Retinal pigment epithelial cell (primary cell): ENCODE measurements at places on chromosomes 11 and 22.

- DNase-seq = no peak
Measured at GRCh38 chr11:115300660-115301428, 203.4 kb downstream of the CADM1 start.

DNA sequence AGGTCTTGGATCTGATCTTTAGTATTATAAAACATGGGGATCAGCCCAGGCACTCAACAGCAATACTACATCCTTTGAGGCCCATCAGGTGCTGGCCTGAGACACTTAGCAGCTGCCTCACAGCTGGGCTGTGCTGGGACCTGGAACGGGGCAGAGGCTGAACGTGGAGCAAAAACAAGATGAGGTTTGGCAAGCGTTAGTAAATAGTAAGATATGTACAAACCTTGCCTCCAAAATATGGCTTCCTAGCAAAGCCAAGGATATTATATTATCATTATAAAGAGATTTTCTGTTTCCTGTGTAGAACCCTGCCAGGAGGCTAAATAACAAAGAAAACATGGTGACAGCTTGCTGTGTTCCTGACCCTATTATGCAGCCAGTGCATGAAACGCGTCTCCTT lies 60.0 kb upstream of the SPON1 start:
- DNase-seq = no peak

DNA sequence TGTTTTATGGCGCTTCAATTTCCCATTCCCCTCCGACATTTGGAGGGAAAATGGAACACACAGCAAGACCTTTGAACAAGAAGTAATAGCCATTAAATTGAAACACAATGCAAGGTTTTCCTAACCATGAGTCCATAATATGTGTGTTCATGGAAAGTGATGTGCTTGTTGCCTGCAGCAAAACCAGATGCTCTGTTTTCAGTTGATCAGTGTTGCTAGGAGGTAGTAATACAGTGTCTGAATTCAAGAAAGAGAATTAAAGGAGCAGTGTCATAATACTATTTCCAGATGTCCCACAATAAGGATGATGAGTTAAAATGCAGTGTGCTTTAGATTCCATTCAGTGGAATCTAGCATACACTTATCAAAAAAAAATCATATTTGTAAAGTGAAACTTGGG lies 637.4 kb upstream of the API5 start:
- DNase-seq = no peak

GRCh38 chr11:47175746-47176327 lies 842 bp downstream of the ARFGAP2 start:
- DNase-seq = no peak

- DNase-seq = no peak
Measured at GRCh38 chr11:73315293-73316020, 7.4 kb downstream of the ARHGEF17 start.

DNA sequence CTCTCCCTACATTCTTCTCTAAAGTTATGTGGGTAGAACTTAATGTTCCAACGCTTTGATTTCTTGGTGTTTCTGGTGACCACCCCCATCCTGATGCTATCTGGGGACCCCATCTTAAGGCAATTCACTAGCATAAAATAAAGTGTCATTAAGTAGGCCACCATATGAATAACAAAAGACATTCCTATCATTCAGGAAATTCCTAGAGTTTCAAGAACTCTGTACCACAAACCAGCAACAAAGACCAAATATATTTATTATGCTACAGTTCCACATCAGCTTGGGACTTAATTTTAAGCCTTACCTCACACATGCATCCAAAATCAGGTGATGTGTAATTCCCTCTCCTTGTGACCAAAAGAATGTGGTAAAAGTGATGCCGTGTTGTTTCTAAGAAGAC lies 254.6 kb upstream of the LRRC4C start:
- no peak for DNase-seq

DNA sequence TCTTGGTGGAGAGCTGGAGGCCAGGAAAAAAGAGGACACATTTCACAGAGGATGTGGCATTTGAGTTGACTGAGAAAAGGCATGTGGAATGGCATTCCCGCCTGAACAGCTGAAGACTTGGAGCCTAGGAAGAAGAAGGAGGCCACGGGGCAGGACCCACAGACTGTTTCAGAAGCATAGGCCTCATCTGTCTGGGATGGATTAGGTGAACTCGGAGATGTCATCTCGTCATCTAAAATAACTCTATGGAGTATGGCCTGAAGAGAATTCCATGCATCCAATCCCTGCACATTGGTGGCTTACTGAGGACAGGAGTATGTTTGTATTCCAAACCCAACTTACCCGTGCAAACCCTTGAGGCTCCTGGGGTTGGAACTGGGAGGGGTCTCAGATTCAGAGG lies 16.4 kb downstream of the SPATA19 start:
- DNase-seq = no peak

- no peak for DNase-seq
Measured at GRCh38 chr11:111776398-111777093, 10.4 kb upstream of the PPP2R1B start.

GRCh38 chr11:19829109-19829837 lies 116.6 kb downstream of the NAV2 start:
- no peak for DNase-seq

DNA sequence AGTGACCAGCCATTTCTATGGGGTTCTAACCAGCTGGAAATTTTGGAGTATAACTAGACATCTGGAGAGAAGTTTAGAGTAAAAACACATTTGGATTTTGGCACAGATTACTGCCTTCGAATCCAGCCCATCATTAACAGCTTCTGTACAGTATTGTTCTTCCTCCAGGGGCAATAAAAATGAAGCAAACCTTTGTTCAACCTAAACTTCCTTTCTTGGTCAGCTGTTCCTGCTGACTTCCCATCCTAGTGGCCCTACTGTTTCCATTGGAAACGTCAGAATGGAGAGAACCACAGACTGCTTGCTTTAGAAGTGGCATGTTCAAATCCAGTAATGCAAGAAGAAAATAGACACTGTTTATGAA lies 203.7 kb upstream of the MTMR2 start:
- DNase-seq = no peak

DNA sequence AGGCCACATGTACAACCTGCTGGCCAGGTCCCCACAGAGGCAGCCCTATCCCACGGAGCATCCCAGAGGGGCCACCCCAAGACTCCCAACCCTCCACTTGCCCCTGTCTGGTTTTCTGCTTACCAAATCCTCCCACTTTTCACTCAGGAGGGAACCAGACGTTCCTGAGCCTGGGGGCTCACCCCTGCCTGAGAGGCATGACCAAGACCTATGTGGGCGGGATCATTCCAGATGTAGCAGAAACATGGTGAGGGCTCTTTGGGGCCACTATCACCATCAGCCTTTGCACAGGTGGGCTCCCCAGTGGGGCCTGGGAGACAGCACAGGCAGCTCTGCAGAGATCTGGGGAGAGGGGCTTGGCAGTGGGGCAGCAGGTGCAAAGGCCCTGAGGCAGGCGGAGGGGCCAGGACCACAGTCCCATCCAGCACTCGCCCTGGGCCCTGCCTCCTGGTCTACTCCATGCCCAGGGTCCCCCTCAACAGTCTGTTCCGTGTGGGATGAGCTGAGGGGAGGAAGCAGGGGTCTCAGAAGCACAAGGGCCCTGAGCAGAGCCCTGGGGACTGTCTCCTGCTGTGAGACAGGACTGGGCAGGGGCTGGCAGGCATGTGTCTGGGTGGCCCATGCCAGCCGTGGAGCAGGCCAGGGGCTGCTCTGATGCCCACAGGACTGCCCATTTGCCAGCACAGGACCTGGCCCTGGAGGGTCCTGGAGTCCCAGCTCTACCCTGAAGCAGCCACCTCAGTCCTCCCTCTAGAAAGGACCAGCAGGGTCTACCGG lies 9.4 kb downstream of the PIM3 start:
- DNase-seq = no peak

DNA sequence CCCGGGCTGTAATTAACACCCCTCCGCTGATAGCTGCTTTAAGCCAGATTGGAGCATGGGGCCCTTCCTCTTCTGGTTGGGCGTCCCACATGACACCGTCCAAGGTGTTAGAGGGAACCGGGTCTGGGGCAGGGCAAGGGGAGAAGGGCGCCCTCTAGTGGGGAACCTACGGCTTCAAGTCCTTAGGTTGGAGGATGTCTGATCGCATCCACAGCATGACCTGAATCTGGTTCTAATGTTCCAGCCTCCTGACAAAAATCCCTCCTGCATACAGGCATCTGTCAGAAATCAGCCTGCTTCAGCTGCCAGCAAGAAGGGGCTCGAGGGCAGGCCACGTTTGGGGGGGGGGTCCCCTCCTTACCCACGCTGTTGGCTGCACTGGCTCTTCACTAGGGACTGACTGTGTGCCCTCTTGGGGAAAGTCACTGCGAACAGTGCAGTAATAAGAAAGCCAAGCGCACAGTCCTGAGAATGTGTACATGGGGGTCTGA lies 94.2 kb upstream of the TBCEL start:
- DNase-seq = peak; percentile 14
